Stimulated activated naive CD4-positive, alpha-beta T cell treated with Interleukin-2 at 50 U/mL for 16 hours (primary cell): ENCODE measurements at places on chromosomes 6 and 20.

DNA sequence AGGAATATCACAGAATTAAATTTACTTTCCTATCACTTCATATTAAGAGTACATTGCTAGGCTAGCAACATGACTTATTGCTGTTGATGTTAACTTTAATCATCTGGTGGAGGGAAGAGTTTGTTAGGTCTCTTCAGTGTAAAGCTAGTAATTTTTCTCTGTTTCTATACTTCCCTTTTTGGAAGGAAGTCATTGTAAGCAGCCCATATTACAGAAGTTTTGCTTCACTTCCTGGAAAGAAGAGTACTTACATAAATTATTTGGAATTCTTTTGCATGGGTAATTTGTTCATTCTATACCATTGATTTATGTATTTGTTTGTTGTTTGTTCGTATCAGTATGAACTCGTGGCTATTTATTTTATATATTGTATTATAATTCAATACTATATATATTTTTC lies 405.2 kb downstream of the RFPL4B start:
- DNase-seq: no peak

DNA sequence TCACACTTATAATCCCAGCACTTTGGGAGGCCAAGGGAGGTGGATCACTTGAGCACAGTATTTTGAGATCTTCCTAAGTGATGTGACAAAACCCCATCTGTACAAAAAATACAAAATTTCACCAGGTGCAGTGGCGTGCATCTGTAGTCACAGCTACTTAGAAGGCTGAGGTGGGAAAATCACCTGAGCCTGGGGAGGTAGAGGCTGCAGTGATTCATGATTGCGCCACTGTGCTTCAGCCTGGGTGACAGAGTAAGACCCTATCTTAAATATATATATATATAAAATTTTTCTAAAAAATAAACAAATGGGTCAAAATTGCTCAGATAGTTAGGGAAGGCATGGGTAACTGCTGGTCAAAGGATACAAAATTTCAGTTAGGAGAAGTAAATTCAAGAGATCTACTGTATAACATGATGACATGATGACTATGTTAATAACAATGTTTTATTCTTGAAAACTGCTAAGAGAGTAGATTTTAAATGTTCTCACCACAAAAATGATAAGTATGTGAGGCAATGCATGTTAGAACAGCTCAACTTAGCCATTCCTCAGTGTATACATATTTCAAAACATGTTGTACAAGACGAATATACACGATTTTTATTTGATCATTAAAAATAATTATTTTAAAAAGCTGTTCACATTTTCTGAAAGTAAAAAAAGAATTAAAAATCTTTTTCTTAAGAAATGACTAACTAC lies 24.4 kb downstream of the TBC1D32 start:
- no peak for DNase-seq

DNA sequence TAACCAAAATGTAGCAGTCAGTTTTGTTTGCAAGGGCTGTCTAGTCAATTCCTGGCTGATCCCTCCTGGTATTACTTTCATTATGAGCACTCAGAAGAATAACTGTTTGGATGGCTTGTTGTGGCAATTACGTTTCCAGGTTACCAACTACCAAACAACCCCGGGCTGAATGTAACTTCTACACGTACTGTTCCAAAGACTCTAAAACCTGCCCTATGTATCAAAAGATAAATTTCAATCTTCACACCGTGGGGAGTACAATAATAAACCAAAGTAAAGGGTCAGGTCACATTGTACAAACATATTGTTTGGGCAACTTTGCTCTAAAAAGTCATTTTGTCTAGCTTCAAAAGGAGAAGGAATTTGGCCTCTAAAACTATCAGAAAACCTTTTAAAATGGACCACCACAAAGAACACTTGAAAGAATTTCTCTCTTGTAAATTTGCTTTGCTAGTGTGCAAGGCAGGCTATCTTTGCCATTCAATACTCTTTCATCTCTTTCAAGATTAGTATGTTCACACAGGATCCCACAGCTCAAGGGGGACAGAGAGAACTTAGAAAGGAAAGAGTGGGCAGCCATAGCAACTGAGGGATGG lies 27.6 kb downstream of the DCDC2 start:
- no peak for DNase-seq

- DNase-seq: no peak
Measured at GRCh38 chr6:53593001-53593488, 48.1 kb upstream of the GCLC start.

DNA sequence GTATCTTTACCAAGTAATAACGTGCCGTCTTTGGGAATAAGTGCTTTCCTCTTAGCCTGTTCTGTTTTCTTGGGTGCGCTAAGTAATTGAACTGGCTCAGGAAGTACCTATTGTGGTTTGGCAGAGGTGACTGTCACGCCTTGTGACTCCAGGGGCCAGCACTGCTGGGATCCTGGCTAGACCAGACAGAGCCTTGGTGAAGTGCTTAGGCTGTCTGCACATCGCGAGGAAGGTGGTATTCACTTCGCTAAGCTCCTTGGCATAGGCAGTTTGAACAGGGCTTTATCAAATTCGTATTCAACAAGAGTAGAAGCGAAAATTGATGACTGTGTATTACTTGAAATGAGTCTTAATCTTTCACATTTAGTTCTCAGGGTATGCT lies 17.6 kb downstream of the PRDM1 start:
- DNase-seq: peak; percentile 53

DNA sequence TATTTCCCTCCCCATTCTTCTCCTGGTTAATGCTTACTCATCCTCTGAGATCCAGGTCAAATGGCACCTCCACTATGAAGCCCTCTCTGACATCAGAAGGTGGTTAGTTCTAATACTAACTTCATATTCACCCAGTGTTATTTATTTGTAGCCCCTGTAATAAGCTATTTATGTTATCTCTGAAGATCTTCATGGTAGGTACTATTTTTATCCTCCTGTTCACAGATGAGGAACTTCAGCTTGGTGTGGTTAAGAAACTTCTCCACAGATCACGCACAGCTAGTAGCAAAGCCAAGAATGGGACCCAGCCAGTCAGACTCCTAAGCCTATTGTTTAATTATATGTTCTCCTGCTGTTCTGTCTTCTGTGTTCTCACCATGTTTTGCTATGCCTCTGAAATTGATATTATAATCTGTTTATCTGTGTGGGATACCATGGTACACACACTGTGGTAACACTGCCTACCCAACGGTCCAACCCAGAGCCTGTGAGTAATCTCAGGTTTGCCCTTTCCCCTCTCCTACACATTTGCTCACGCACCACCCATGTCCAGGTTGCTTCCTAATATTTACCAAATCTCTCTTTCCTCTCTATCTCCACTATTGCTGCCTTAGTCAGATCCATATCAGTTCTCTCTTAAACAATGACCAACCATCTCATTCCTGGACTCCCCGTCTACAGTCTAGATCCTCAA lies 98.4 kb downstream of the IPCEF1 start:
- no peak for DNase-seq

GRCh38 chr20:44501448-44501847 lies 20.4 kb downstream of the SERINC3 start:
- DNase-seq: no peak

DNA sequence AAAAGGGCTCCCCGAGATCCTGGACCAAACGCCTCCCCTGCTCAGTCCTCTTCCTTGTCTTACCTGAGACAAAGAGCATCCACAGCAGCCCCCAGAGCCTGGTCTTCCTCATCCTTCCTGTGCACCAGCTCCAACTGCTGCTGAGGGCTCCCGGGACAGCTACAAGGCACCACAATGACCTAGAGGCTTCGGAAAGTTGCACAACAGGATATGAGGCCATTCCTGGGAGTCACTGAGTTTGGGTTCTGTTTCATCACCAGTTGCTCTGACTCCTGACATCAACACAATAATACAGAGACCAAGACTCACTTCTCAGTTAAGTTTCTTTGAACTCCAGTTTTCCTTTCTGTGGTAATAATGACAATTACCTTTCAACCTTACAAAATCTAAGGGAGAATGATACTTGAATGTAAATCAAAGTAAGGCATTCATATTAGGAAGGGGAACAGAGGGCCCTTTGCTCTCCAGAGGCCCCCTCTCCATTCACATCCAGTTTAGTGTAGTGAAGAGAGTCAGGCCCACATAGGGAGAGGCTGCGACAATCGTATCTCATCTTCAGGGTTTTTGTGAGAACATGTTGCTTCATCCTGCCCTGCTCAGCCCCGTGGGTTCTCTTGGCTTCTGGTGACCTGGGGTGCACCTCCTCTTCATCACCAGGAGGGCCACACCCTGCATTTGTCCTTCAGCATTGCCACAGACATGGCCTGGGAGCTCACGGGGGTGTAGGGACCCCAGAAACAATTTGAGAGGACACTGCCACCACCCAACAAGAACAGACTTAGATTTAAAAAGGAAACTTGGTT lies at the start of gene TREM1:
Gene TREM1, minus strand, starts transcription at position 139 of the 803 bp plus-strand sequence. Its CDS starts 27 bp downstream, at position 112.
- DNase-seq: no peak

DNA sequence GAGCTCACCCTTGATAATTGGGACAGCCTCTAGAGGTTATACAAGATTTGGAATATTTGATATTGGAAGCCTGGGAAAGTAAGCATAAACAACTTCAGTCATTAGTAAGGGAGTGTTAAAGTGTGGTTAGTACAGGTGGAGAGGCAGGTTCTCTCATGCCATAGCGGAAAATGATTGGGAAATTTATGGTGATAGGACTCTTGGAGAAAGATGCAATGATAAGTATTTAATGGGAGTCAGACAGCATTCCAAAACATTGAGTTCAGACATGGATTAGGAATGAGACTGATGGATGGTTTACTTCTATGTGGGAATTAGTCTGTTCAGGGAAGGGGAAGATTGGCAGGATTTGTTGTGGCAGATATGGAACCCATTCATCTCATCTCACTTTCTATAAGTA lies 152.7 kb downstream of the MCHR2 start:
- no peak for DNase-seq

DNA sequence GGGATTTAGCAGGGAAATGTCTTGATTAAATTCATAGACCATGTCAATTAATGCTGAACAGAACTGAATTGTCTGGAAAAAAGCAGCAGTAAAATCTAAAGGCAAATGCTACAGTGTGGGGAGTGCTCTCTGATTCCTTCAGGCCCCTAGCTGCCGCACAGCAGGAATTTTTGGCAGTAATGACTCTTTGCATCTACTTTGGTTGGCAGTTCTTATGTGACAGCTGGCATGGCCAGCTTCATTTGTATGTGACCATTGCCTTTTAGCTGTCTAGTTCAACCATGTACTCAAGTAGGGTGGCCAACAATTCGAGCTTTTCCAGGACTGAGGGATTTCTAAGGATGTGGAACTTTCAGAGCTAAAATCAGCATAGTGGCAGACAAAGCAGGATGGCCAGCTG lies 499.1 kb upstream of the MAN1A1 start:
- DNase-seq: no peak

- no peak for DNase-seq
Measured at GRCh38 chr20:23515250-23515939, 24.5 kb downstream of the CST8 start.

DNA sequence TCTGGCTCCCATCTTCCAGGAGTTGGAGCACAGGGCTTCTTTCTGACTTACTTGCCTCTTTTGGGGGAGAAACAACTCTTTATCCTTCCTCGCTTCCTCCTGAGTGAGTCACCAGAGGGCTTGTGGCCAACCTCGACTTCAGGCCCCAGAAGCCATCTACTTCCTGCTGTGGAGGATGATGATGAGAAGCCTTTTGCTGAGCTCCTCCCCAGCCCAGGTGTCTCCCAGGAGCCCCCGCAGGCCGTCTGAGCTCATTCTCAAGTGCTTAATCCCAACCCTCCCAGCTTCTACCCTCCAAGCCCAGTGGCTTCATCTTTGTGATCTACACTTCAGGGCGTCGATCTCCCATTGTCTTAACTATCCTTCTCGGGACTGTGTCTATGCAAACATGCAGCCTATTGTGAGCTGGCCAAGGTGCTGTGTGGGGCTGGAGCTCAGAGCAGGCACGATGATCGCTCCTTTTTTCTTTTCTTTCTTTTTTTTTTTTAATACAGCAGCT lies 27.9 kb downstream of the SDCBP2 start:
- peak; percentile 17 for DNase-seq

DNA sequence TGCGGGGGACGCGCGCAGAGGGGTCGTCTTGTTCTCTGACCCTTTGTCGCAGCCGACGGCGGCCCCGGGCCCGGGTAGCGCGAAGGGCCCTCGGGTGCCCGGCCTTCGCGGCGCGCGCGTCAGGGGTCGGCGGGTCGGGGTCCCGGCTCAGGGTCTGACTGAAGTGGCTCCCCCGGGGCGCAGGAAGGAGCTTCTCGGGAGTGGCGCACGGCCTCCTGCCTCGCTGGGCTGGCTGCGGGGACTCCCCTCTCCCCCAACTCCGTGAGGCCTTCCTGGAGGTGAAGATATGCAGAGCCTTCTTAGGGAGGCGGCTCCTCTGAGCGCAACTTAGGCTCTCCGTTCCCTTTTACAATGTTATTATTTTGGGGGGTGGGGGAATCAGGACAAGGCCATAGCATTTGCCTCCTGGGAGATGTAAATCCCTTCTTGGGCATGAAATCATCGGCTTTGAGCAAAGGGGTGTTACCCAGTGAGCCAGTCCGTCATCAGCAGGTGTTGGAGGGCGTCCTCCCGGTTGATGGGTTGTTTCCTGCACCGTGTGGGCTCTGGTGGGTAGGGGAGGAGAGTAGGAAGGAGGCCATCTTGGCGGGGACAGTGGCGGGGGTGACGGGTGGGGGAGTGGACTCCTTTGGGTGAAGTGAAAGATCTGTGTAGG lies 523 bp downstream of the CDS2 start:
- DNase-seq: peak; percentile 67

- no peak for DNase-seq
Measured at GRCh38 chr6:27758491-27758890, 153.7 kb downstream of the OR2B2 start.

DNA sequence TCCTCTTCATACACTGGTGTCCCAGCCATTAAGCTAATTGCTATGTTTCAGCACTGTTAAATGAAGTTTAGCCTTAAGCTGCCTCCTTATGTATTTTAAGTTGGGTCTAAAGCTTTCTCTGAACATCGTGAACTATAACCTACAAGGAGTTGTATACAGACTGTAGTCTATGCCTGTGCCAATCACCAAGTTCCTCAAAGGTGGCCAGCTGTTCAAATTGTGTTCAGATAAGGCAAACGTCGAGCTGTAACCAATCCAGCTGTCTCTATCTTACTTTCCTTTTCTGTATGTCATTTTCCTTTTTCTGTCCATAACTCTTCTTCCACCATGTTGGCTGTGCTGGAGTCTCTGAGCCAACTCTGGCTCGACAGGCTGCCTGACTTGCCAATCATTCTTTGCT lies 199.6 kb downstream of the OGFRL1 start:
- DNase-seq: no peak

DNA sequence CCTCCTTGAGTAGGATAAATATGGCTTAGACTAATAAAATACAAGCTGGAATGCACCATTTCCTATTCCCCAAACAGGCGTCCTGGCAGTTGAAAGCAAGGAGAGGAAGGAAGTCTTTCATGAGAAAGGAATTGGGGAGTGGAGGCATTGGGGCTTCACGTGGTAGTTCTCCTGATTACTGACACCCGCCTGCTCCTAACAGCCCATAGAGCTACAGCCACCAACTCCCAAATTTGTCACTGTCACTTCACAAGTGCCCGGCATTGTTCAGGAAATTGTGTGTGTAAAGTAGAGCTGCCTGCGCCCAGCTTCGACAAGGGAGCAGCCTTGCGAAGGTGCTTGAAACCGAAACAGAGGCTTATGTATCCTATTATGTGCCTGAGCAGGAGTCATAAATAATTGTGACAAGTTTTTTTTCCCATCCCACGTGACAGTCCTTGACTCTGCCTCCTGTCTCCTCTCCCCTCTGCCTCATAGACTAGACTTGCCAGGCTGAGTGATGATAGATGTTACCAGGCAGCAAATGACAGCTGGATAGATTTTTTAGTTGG lies 301.7 kb upstream of the ZFP64 start:
- DNase-seq: no peak
